ENCODE measurements at places on chromosomes 4 and X.

- no peak for DNase-seq
Measured at GRCh38 chr4:164997941-164998340, 20.5 kb upstream of the TRIM61 start.

DNA sequence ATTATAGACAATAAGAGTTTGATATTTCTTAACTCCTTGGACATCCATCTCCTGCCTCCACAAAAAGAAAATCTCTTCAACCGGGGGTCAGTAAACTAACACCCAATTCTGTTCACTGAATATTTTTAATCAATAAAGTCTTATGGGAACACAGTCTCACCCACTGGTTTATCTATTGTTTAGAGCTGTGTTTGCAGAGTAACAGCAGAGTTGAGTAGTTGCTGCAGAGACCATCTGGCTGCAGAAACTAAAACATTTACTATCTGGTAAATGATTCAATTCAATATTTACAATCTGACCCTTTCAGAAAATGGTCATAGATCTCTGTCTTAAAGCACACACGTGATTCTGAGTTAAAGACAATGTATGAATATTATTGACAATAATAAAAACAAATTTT, 94.0 kb downstream of the TMA16 start:
- DNase-seq: no peak

- no peak for DNase-seq
Measured at GRCh38 chrX:123570011-123570590, 162.8 kb downstream of the THOC2 start.

GRCh38 chr4:56078866-56079265, 130.1 kb downstream of the CEP135 start:
- no peak for DNase-seq

- DNase-seq: peak; percentile 37
Measured at GRCh38 chrX:72306851-72307645, 1.3 kb upstream of the CITED1 start.

- no peak for DNase-seq
Measured at GRCh38 chr4:102390438-102390837, 45.2 kb upstream of the SLC39A8 start.

DNA sequence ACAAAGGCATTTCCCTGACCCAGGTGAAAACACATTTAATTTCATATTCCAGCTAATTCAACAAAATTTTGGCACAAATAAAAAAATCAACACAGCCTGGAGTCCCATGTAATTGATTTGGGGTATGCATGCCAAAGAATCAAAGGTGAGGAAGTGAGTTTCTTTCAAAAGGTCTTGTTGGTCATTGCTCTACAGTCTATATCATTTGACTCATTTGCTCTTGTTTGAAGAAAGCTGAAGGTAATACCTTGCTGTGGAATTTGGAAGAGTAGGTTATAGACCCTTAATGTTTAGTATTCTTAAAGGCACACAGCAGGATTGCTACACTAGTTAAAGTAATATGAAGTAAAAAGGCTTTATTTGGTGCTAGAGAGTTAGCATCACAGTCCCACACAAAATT, 25.4 kb downstream of the COL4A6 start:
- no peak for DNase-seq

DNA sequence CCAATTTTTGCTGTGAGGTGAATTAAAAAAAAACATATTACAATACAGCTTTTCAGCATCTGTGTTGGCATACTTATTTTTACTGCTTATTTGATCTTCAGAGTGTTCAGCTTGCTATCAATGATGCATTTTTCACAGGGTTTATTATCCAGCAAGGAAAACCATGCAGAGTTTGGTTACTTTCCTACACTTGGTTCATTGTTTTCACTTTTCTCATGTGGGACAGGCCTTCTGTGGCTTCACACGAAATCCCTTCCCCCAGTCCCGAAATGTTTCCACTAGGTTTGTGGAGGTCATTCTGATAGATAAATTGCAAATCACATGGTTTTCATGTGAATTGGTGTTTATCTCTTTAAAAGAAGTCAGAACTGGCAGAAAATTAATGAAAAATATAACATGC, 205.8 kb downstream of the SPCS3 start:
- DNase-seq: no peak

DNA sequence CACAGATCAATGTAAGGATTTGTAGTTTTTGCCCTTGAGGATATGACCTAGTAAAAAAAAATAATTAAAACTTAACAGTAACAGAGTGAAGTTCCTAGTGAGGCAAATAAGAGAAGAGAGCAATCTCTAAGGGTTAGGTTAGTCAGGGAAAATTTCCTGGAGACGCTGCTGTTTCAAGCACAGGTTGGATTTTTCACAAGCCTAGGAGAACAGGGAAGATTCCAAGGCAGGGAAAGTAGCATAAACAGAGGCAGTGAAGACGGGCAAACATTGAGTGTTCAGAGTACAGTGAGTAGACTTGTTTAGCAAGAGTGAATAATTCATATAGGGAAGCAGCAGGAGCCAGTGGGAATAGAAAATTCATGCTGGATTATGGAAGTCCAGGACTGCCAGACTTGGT, 212.8 kb downstream of the SPANXN3 start:
- DNase-seq: no peak

DNA sequence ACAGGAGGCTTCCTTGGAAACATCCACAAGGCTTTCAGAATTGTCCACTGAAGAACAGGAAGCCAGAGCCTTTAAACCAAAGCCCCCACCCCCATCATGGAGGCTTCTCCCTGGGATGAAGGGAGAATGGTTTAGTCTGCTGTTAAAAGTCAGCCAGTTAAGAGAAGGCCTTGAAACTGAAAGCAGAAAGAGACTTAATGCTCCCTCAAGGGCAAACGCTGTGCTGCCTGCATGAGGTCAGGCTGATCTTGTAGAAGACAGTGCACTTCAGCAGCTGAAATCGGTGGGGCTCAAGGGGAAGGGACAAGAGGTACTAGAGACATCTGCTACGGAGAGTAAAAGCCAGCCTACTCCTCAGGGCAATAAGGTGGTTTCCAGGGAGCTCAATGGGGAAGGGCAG, 69.0 kb downstream of the HPRT1 start:
- DNase-seq: no peak

DNA sequence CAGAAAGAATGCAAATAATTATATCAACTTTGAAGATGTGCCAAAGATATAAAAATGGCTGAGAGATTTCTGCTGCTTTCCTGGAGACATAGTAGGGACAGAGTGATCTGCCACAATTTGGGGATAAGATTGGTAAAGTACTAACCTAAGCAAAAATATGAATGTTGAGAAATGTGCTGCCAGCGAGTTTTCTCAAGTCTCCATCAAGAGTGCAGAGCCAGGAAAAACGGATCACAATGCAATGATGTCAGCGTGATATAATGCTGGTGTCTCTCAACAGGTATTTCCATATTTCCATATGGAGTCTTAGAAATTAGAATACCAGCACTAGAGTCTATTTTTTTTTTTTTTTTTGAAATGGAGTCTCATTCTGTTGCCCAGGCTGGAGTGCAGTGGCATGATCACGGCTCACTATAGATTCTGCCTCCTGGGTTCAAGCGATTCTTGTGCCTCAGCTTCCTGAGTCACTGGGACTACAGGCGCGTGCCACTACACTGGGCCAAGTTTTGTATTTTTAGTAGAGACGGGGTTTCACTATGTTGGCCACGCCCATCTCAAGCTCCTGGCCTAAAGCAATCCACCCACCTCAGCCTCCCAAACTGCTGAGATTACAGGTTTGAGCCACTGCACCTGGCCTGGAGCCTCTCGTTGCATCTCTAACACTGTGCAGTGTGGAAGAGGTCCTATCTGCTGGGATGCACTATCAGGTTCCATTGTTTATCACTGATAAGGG, 893.5 kb downstream of the TRIML1 start:
- DNase-seq: no peak

DNA sequence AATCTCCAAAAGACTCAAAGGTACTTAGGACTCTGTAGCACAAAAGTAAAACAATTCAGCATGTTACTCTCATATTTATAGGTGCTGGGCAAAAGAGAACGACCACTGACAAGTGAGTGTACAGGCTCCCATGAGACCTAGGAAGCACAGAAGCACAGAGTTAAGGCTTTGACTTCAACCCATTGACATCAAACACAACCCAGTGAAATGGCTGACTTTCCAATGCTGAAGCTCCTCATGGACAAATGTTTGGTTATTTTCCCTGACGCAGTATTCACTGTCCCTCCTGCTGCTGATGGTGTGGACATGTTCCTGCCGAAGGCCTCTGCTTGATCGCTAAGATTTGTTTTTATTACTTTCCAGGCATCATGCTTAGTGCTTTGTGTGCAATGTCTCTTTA, 148.7 kb downstream of the TSPAN5 start:
- no peak for DNase-seq

GRCh38 chrX:54807524-54808108, at the start of gene MAGED2:
MAGED2 (plus strand) TSS chrX:54807745; CDS start chrX:54809332, 1,587 bp downstream.
- no peak for DNase-seq

DNA sequence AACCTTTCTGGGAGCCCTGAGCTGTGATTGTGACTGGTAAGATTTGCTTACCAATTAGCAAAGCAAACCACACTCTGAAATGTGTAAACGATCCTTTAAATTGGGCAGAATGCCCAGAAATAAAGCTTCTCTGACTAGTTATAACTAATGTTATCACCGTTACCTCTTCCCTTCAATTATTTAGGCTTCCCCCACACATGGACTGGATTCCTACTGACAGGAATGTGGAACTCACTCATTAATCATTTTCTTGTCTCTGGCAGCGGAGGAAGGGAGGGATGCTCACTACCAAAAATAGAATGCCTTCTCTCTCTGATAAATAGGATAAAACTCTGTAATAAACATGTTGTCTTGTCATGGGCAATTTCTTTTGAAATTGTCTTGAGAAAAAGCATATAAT, 25.3 kb upstream of the NWD2 start:
- no peak for DNase-seq

- DNase-seq: peak; percentile 75
Measured at GRCh38 chr4:83484500-83485461, at the start of gene ABRAXAS1. ABRAXAS1 (minus strand) TSS chr4:83485100; CDS start chr4:83485072, 28 bp downstream.

DNA sequence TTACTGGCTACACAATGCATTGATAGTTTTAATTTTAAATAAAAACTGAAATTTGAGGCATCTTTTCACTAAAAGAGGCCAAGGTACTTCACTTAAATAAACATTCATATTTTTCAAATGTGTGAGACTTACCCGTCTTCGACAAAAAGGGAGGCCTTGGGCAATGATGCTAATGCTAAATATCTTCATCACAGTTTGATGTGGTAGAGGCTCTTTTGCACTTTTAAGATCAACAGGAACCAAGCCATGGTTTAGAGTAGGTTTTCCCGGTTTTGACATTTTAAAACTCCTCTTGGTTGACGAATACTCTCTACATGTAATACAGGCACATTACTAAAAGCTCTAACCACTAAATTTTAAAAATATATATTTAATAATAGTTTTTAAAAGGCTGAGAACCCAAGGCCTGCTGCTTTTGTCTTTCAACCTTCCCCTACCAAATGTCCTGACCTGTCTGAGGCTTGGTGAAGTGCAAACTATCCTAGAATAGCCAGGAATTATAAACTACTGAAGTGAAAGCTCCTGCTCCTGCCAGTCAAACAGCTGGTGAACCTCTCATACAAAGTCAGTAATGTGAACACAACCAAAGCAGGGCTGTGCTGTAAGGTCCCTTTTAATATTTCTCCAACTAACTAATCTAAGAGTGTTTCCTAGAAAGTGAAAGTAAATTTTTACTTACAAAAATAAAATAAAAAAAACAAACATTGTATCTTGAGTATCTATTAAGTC, 153.7 kb downstream of the FBXW7 start:
- peak; percentile 10 for DNase-seq

- no peak for DNase-seq
Measured at GRCh38 chrX:15804563-15804962, 14.3 kb downstream of the ZRSR2 start.

GRCh38 chr4:141804836-141805235, 168.5 kb downstream of the IL15 start:
- DNase-seq: no peak

DNA sequence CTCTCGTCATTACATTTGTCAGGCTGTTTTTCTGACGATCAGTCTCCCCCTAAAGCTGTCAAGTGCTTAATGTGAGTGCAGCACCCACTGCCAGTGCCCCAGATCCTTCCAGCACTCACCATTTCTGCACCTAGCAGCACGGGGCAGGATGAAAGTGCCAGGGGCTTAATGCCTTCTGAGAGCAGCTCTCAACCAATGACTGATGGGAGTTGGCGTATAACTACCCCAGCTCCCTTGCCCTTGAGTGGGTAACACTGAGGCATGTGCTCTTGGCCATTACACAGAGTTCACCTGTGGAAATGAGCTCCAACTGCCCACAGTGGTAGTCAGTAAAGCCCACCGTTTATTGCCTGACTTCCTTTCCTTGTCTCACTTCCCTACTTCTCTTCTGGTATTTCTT, 226.2 kb upstream of the BCOR start:
- DNase-seq: no peak

GRCh38 chrX:104392350-104392749, 137.6 kb upstream of the ESX1 start:
- no peak for DNase-seq

- no peak for DNase-seq
Measured at GRCh38 chrX:65751519-65751918, 84.1 kb downstream of the MSN start.

DNA sequence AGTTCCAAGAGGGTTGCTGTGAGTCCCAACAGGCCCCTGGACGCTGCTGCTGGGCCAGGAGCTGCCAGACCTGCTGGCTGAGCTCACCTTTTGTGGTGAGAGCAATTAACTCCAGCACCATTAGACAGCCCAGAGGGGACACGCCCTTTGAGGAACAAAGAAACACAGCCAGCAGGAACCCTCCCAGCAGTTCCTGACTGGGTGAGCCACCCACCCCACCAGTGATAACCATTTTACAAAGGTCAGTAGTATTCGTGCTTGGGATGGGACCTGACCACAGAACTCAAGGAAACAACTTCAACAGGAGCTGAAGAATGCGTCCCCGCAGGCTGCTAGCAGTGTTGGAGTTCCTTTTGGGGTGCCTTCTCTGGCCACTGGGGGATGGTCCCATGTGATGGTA, 38.8 kb upstream of the AFAP1 start:
- DNase-seq: no peak

DNA sequence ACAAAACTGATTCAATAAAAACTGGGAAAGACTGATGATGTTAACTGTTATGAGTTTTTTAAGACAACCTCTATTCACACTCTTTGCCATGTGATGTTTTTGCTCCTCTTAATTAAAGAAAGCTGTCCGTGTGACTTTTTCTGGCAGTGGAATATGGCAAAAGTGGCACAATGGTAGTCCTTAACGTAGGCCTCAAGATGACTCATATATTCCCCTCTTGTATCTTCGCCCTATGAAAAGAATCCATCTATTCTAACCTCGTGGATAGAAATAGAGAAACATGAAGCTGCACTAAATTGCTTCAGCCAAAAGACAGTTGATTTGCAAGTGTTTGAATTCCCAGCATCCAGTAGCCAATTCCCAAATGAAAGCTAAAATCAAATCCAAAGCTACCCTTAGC, 603.8 kb upstream of the PCDH7 start:
- DNase-seq: no peak

- DNase-seq: no peak
Measured at GRCh38 chr4:53653484-53654053, 62.3 kb upstream of the LNX1 start.

- no peak for DNase-seq
Measured at GRCh38 chrX:48493890-48494364, 14.9 kb upstream of the PORCN start.

- DNase-seq: no peak
Measured at GRCh38 chrX:21524008-21524407, 134.1 kb downstream of the KLHL34 start.
